Stimulated activated CD8-positive, alpha-beta memory T cell treated with anti-CD3 and anti-CD28 coated beads, Interleukin-4, amount 100 ng/mL, for 1 hour (primary cell): ENCODE measurements at places on chromosomes 4 and X.

DNA sequence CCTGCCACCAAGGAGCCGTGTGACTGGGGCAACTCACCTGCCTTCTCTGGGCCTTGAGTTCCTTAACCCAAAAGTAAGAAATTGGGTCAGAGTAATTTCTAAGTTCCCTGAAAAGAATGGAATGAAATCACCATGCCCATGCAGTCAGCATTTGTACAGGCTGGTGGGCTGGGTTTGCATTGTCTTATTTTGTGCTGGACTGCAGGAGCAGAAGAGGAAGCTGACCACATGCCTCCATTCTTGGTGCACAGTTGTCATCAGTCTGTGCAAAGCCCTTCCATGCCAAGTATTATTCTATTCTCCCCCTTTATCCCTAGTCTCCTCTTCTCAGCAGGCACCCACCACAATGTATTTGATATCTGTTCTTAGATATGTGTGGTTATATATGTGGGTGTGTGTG, 56.3 kb downstream of the FHDC1 start:
- no peak for DNase-seq

- DNase-seq: no peak
Measured at GRCh38 chr4:142243255-142243654, 602.8 kb downstream of the INPP4B start.

DNA sequence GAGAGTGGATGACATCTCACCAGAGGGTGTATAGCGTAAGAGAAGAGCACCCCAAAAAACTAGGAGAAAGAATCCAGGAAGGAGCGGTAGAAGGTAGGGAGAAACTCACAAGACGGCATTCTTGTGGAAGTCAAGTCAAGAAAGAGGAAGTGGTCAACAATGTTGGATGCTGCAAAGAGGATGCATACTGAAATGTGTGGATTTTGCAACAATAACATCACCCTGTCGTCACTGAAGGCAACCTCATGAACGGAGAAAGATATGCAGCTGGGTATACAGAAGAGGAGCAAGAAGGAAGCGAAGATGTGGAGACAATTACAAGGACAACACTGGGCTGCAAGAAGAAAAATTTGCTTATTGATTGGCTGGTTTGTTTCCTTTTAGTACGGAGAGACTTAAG, 11.4 kb upstream of the TAPT1 start:
- no peak for DNase-seq

- DNase-seq: no peak
Measured at GRCh38 chrX:69524781-69525363, 20.7 kb downstream of the NALF2 start.

DNA sequence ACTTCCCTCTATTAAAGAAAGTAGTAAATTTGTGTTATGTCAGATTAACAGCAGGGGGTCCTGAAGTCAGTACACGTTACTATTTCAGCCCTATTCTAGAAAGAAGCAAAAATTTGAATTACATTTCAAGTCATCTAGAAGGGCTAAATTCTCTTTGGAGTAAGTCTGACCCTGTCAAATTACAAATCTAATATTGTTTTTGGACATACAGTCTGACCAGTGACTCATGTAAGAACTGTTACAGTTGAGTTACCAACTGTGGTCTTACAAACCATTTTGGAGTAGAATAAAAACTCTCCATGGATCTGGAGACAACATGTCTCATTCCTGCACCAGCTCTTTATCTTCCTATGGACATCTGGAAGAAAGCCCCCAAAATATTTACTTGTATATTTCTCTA, 36.0 kb upstream of the GYPA start:
- DNase-seq: no peak

GRCh38 chrX:54807524-54808108, at the start of gene MAGED2:
Gene MAGED2, plus strand, starts transcription at chrX:54807745. Its CDS starts 1,587 bp downstream, at chrX:54809332.
- DNase-seq: peak; percentile 26

DNA sequence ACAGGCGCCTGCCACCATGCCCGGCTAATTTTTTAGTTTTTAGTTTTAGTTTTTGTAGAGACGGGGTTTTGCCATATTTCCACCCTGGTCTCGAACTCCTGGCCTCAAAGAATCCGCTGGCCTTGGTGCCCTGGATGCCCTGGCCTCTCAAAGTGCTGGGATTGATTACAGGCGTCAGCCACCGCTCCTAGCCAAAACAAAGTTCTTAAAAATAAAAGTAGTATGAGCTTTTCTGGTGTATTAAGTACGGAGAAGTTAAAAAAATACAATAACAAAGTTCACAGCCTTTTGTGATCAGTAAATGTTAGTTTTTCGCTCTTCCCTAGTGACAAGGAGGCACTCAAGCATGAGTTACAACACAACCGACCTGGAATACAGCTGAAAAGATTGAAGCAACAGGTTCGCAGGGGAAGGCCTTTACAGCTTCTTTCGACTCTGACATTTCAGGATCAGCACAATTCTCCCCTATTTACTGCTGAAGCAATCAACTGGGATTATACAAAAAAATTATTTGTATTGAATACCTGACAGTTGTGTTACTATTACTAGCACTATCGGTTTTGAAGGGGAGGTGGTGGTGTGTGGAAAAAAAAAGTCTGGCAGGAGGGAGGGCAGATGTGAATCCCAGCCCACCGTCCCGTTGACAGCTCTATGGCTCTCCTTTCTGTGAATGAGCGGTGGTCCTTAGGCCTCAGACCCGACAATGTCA, 893 bp upstream of the METAP1 start:
- DNase-seq: no peak

DNA sequence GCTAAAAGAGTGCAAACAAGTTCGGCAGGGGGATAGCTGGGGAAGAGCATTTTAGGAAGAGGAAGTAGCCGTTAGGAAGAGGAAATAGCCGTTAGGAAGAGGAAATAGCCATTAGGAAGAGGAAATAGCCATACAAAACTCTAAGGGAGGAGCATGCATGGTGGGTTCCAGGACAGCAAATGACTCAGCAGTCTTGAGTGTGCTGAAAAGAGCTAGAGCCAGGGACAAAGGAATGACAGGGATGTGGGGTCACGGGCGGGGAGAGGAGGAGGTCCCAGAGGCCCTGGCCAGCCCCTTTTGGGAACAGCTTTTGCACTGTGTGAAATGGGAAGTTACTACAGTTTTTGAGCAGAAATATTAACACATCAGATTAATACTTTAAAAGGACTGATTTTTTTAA, 882.6 kb downstream of the TRIML1 start:
- no peak for DNase-seq

DNA sequence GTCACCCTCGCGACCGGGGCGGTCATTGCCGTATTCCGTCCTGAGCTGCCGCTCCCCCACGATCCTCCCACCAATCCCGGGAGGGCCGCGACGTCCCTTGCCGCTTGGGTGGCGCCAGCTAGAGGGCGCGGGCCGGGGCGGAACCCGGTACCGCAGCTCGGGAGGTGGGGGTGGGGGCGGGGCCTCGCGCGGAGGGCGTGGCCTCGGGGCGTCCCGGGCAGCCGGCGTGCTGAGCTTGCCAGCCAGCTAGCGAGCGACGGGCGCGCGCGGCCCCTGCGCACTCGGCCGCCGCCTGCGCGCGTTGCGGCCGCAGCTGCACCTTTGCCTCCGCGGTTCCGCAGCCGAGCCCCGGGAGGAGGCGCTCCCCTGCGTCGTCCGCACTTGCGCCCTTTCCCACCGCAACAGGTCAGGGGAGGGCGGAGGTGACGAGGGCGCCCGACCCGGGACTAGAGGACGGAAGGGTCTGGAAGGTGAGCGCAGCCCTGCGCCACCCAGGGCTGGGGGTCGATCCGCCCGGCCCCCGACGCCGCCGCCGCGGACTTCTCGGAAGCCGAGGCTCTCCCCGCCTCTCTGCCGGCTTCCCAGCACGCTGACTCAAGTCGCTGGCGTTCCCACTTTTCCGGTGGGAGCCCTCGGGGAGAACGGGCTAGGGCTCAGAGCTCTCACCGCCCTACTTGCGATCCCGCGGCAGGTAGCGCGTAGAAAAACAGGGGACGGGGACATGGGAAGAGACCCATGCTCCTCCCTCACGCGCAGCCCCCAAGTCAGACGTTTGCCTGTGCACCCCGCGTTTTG, at the start of gene AFF1:
Gene AFF1 (plus strand): TSS at position 241 of the 795 bp plus-strand sequence. CDS start 13,523 bp downstream, outside the sequence.
- DNase-seq: peak; percentile 68
